ENCODE measurements at places on chromosomes 3 and 15. TPM values are rescaled to one million over a fixed set of nuclear protein-coding genes. Genes with fewer than 3 reads are reported as not detected.
A peak's percentile ranks its signal among the peaks of the same experiment; 100 is the strongest.

GRCh38 chr3:167030082-167030725 is 349.9 kb downstream of the ZBBX start:
- no peak for DNase-seq

DNA sequence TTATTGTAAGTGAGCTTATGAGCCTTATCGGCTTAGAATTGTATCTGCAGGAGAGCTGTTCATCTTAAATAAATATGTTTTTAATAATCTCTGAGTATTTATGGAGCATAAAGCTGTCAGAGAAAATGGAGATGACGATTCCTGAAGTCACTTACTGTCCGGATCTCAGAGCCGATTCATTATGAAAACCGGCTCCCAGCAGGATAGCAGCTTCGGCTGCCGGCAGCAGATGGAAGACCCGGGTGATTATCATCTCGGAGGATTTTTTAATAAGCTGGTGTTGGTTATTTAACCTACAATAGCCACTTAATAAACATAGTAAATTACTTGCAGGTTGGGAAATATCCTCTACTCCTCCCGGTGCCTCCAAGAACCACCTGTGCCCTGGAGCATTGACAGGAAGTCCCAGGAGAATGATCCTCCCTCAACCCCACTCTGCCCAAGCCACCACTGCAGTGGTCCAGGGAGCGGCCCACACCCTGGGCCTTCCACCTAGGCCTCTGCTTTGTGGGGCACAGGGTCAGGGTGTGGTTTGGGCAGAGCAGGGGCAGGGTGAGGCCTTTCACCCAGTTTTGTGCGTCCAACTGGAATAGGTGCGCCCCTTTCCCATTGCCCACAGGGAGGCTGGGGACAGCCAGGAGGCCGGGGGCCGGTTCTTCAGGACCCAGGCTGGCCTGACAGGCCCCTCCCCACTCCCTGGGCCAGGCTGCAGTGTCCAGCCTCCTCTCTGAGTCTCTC is 42.2 kb upstream of the PRR23E start:
- no peak for DNase-seq

GRCh38 chr15:40782609-40783227 is 12.9 kb downstream of the C15orf62 start:
- peak; percentile 70 for DNase-seq

GRCh38 chr15:76994001-76994400 is 925 bp upstream of the PSTPIP1 start:
- DNase-seq, result no peak

GRCh38 chr15:79036323-79036722 is 54.3 kb downstream of the RASGRF1 start:
- no peak for DNase-seq

DNA sequence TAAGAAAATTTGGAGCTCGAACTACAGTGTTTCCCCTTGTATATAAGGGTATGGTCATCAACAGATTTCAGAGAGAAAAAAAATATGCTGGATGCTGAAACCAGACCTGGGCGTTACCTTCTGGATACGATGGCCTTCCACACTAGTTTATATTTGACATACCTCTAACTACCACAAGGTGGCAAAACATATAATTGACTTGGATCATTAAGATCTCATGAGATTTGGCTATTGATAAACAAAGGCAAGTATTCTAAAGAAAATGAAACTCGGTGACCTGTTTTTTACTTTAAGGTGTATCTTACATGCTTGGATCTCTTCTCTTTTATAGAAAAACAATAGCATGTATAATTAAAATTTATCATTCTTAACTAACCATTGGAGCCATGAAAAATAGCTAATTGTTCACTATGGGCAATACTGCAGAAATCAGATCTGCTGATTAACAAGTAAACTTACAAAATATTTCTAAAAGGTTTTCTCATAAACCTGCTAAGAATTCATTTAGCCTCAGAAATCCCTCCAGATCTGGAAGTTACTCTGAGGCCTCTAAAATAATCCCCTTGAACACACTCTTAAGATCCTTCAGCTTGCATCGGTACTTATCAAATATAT is 300.6 kb upstream of the KCNH8 start:
- no peak for DNase-seq

DNA sequence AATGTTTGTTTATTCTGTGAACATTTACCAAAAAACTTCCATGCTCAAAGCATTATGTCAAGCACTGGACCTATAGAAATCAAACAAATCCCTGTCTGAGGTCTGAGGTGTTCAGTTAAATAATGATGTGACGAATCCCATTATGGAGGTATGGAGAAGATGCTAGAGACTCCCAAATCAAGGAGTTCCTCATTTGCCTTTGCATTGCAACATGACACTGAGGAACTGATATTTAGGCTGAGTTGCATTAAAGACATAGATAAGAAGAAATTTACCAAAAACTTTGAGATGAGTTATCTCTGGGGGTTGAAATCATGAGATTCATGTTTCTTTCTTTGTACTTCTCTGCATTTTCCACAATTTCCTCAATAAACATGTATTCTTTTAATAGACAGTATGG is 16.0 kb downstream of the CD200 start:
- DNase-seq, result no peak

DNA sequence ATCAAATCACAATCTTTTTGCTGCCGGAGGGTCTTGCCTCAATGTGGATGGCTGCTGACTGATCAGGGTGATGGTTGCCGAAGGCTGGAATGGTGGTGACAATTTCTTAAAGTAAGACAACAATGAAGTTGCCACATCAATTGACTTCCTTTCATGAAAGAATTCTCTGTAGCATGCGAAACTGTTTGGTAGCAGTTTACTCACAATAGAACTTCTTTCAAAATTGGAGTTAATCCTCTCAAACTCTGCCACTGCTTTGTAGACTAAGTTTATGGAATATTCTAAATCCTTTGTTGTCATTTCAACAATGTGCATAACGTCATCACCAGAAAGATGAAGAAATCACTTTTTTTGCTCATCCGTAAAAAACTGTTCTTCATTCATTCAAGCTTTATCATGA is 65.8 kb downstream of the B3GNT5 start:
- no peak for DNase-seq

- DNase-seq, result no peak
Observed at GRCh38 chr3:56107157-56107556, 361.1 kb downstream of the ERC2 start.

Gene BLM
- 11.5 TPM for total RNA-seq

Gene SLC27A2
- total RNA-seq, result 0.51 TPM

Gene SSR3
- 148 TPM for total RNA-seq

Gene NOX5
- total RNA-seq, result not detected

Gene PAQR5
- 0.15 TPM for total RNA-seq

Gene P2RY14
- total RNA-seq, result 0.21 TPM

Gene ADIPOQ
- total RNA-seq, result not detected

Gene FBLN2
- 10.5 TPM for total RNA-seq

Gene TBCCD1
- 19.5 TPM for total RNA-seq

Gene IFT80
- 33.2 TPM for total RNA-seq
